LHCN-M2 (cell line): ENCODE measurements at places on chromosomes 13 and 19. TPM values are rescaled to one million over a fixed set of nuclear protein-coding genes. Genes with fewer than 3 reads are reported as not detected.

DNA sequence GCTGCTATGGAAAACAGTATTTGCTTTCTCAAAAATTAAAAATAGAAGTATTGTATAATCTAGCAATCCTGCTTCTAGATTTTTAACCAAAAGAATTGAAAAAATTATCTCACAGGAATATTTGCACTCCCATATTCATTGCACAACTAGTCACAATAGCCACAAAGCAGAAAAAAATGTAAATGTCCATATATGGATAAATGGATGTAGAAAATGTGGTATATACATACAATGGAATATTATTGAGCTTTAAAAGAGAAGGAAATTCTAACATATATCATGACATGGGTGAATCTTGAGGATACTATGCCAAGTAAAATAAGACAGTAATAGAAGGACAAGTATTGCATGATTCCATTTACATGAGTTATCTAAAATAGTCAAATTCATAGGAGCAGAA lies 2753.0 kb downstream of the PCDH9 start:
- no peak for DNase-seq

- no peak for DNase-seq
Measured at GRCh38 chr13:53104136-53104535, 75.5 kb downstream of the OLFM4 start.

The NCR1 gene
- total RNA-seq: not detected in 2 replicates

GRCh38 chr13:43357564-43357963 lies 334.2 kb downstream of the DNAJC15 start:
- no peak for DNase-seq

The WDR88 gene
- total RNA-seq: not detected in 2 replicates

The SYNE4 gene
- total RNA-seq: 0.23 TPM in 1 of 2 replicates, not detected in the other

The MEDAG gene
- total RNA-seq: 11.1 and 11.9 TPM in 2 replicates

GRCh38 chr19:52590728-52591127 lies 20.6 kb downstream of the ZNF701 start:
- DNase-seq: no peak

- DNase-seq: no peak
Measured at GRCh38 chr19:28196961-28197360, 1016.0 kb downstream of the UQCRFS1 start.

The ZNF547 gene
- 3.5 and 5.2 TPM in 2 replicates for total RNA-seq

DNA sequence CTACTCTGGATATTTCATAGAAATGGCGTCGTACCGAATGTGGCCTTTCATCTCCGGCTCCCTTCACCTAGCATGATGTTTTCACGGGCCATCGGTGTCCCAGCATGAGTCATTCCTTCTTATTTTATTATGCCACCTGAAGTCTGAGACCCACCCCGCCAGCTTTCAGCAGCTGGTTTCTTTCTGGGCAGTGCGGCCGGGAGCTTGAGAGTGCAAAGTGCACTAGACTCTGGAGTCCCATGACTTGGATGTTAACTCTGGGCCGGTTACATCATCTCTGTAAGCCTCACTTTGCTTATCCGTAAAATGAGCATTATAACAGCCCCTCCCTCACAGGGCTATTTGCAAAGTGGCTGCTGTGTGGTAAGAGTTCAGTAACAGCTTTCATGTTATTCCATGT lies 5.8 kb upstream of the KMT5C start:
- DNase-seq: no peak

GRCh38 chr19:18351544-18351943 lies 11.1 kb downstream of the PGPEP1 start:
- no peak for DNase-seq

DNA sequence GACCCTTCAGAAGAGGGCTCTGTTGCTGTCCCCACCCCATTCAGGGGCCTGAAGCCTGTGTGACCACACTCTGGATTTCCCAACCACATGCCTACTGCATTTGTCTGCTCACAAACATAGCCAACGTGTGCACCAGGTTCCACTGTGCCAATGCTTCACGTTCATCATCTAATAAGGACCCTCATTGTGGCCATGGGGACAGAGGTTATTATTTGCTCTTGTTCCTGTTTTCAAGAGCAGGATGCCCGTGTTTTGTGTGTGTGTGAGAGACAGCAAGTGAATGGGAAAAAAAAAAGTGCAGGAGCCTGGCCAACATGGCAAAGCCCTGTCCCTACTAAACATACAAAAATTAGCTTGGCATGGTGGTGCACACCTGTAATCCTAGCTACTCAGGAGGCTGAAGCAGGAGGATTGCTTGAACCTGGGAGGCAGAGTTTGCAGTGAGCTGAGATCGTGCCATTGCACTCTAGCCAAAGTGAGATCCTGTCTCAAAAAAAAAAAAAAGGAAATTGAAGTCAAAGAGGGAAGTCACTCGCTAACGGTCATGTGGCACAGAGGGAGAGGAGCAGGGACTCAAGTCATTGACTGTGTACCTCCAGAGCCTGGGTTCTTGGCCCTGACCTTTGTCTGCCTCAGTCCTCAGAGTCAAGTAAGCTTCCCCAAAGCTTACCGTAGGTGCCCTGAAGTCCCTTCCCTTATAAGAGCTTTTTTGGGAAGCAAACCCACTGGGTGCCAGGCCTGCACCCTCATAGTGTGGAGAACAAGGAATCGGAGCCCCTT lies 6.9 kb downstream of the B3GNT8 start:
- no peak for DNase-seq

- DNase-seq: no peak
Measured at GRCh38 chr19:48615231-48616040, 560 bp upstream of the FAM83E start.

- DNase-seq: no peak
Measured at GRCh38 chr19:720345-721160, 11.8 kb downstream of the PALM start.
